ENCODE measurements at places on chromosomes 4 and X.

- peak; percentile 82 for DNase-seq
Observed at GRCh38 chrX:3145716-3146115, 104.4 kb downstream of the ARSF start.

- no peak for DNase-seq
Observed at GRCh38 chr4:139053909-139054308, 38.3 kb downstream of the NOCT start.

GRCh38 chrX:72027914-72028307 lies 103.8 kb downstream of the RTL5 start:
- no peak for DNase-seq

GRCh38 chrX:10110984-10111363 lies 45.8 kb upstream of the CLCN4 start:
- DNase-seq: no peak

GRCh38 chr4:36267486-36268268 lies 13.7 kb upstream of the DTHD1 start:
- DNase-seq: no peak

GRCh38 chrX:69503782-69504625 lies at the start of gene NALF2:
Gene NALF2, plus strand, starts transcription at chrX:69504326. Its CDS starts 957 bp downstream, at chrX:69505283.
- DNase-seq: peak; percentile 4

- peak; percentile 54 for DNase-seq
Observed at GRCh38 chr4:41339812-41340809, 83.4 kb downstream of the UCHL1 start.

- DNase-seq: no peak
Observed at GRCh38 chr4:174907508-174907907, 10.7 kb upstream of the ADAM29 start.

DNA sequence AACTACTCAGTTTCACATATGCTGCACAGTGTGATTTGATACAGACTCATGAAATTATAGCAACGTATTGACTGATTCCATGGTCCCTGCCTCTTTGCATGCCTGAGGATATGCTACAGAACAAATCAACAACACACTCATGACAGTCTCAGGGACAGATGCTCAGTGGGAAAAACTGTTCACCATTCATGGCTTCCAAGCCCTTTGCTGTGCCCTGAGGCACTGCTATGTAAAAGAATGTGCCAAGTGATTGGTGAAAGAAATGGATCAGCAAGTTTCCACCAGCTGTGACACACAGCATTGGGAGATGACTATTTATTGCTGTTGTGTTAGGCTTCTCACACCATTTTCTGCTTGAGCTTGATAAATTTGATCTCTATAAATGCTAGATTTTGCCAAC lies 825.6 kb upstream of the INTU start:
- DNase-seq: no peak

DNA sequence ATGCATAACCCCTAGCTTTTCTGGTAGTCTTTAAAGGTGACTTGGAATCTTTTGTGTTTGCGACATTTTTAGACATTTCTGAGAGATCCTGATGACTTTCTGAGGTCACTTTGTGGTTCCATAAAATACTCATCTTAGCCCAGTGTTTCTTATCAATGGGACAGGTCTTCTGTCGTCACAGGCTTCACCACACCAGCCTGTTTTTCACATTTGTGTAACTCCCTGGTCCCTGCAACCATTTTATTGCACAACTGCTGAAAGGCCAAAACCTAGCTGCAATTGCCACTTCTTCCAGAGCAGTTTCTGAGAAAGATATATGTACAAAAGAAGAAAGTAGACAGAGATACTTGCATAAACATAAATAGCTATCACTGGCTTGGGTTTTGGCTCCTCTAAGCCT lies 120.9 kb downstream of the IL15 start:
- DNase-seq: no peak

GRCh38 chr4:157994863-157995262 lies 178.0 kb downstream of the GASK1B start:
- no peak for DNase-seq

GRCh38 chr4:28341784-28342183 lies 1481.1 kb downstream of the STIM2 start:
- no peak for DNase-seq

Measured in astrocyte of the spinal cord (primary cell).